CD4-positive, CD25-positive, alpha-beta regulatory T cell (primary cell): ENCODE measurements at places on chromosomes 16 and 17.

DNA sequence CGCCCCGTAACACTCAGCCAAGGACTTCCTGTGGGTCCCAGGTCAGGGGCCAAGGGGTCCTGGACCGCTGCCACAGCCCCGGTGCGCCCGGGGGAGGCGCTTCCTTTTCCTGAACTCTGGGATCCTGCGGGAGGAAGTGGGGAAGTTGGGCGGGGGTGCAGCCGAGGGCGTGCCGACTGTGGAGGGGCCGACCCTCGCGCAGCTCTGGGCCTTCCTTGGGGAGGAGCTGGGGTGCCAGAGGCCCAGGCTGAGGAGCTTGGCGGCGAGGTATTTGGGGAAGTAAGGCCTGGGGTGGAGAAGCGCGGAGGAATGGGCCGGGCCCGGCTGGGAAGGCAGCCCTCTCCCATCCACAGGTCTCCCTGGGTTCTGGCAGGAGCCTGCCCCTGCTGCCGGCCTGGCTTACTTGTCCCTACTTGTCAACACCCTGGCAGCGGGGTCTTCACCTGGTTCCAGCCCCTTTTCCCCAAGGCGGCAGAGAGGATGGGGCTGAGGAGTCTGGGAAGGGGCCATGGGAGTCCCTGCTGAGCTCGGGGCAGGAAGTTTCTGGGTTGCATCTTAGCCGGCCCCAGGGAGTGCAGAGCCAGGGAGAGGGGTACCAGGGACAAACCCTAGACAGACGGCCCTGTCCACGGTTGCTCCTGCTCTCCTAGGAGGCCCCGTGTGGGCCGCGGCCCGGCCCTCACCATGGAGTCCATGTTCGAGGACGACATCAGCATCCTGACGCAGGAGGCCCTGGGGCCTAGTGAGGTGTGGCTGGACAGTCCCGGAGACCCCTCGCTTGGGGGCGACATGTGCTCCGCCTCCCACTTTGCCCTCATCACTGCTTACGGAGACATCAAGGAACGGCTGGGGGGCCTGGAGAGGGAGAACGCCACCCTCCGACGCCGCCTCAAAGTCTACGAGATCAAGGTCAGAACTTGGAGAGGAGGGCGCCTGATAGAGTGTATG lies 1.7 kb downstream of the TBKBP1 start:
- no peak for DNase-seq

- no peak for DNase-seq
These were observed 22.0 kb upstream of the TAOK1 start for GRCh38 chr17:29368161-29368560.

- no peak for DNase-seq
These were observed 1.7 kb upstream of the RAB11FIP4 start for GRCh38 chr17:31389657-31390381.

- DNase-seq: no peak
These were observed 230.3 kb downstream of the MRTFB start for GRCh38 chr16:14301169-14302030.

DNA sequence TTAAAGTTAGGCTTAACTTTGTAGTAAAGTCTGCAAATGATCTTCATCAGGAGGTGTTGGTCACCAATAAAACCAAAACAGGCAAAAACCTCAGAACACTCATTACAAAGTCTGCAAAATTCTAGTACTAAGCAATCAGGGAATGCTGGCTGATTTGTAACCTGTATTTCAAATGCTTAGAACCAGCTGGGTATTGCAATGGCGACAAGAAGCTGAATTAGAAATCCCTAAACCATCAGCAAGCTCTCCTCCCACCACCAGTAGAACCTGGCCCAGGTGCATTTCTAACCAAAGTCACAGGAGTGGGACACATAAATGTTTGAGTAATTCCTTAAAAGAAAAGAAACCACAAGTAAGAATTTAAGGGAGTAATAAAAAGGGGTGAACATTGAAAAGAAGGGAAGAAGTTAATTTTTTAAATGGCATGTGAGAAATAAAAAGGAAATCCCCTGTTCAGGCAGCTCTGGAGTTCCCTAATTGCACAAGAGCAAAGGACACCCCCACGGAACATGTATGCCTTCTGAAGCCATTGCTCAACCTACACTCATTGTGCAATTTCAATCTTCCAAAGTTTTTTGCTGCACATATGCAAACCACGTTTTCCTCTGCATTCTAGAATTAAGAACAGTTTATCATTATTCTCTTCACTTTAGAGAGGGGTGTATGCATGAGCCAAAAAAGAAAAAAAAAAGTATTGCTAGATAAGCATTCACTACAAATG lies 102.9 kb downstream of the HIC1 start:
- DNase-seq: no peak

GRCh38 chr16:87536795-87537142 lies 43.9 kb upstream of the ZCCHC14 start:
- DNase-seq: no peak

DNA sequence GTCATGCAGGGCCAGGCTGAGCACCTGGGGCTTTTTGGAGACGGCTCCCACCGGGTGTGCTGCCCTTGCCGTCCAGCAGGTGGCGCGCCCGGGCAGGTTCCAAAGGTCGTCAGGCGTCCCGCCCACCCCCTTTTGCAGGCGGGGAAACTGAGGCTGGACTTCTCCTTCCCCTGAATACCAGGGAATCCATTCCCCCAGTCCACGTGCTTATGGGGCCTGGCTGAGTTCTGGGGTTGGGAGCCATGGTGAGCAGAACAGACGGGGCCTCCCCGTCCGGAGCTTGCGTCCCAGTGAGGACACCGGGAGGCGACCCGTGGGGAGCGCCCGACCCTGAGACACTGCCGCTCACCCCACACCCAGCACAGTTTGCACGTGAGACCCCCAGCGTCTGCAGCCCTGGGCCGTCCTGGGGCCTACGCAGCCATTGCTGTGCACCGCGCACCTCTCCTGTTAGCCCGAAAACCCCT lies 51.8 kb upstream of the JPH3 start:
- DNase-seq: peak; percentile 47

- DNase-seq: no peak
These were observed 14.9 kb downstream of the SEC14L5 start for GRCh38 chr16:4972938-4973587.
